ENCODE measurements at places on chromosomes 7 and 10.
A peak's percentile ranks its signal among the peaks of the same experiment; 100 is the strongest.

- peak; percentile 73 for DNase-seq
Observed at GRCh38 chr7:141533149-141533949, 17.9 kb upstream of the AGK start.

DNA sequence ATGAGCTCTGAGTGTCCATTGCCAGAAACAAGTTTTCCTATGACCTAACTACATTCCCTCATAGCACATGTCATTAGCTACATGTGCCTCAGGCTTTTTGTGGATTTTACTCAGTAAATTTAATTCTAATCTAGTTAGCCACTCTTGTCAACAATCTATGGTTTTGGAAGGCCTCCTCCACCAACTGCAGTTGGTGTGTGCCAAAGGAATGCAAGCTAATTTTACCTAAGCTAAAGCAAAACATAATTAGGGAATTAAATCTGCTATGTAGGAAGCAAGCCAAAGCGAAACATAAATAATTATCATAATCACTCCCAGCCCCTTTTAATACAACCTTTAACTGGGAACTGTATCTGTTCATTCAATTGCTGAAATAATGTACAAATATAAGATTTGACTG is 3.5 kb upstream of the CTTNBP2 start:
- no peak for DNase-seq

DNA sequence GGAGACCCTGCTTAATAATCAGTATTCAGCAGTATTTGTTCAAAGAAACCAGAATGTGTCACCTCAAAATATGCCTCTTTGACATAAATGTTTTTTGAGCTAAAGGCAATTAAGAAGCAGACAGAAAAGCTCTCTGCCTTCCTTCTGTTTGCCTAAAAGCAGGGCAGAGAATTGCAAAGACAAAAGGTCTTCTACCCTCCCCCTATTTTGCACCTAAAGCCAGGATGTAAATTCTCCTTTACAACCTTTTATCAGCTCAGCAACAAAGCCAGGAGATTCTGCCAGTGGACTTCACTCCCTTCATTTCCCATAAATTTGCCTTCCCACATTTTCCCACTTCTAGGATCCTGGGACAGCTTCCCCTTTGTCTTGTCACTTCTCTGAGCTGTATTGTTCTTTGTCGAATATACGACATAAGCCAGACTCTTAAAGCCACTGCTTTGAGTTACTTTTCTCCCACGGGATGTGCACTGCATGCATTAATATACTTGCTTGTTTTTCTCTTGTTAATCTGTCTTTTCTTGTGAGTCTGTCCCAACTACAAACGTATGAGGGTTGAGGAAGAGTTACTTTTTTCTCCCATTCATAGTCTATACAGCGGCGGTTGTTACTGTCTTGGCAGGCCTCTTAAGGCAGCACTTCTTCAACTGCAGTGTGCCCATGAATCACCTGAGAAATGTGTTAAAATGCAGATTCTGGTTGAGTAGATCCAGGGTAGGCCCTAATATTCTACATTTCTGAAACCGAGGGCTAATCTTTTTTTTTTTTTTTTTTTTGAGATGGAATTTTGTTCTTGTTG is 48.2 kb downstream of the ST8SIA6 start:
- DNase-seq, result no peak

DNA sequence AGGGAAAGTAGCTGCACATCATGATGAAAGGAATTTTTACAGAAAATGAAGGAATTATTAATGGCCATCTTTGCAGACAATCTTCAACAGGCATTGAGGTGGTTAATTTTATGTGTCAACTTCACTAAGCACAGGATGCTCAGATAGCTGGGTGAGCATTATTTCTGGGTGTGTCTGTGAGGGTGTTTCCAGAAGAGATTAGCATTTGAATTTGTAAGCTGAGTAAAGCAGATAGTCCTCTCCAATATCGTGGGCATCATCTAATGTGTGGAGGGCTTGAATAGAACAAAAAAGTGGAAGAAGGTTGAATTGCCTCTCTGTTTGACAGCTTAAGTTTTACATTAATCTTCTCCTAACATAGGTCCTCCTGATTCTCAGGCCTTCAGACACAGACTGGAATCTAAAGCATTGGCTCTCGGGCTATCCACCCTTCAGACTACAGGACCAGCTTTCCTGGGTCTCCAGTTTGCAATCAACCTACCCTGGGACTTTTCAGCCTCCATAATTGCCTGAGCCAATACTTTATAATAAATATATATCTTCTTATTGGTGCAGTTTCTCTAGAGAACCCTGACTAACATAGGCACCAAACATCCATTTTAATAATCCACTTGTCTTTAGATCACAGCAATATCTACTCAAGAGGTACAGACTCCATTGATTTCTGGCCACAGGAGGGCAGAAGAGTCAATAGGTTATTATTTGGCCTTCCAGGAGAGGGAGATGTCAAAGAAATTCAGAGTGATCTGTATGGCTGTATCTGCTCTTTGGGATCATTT is 10.5 kb upstream of the CRPPA start:
- DNase-seq, result peak; percentile 65

DNA sequence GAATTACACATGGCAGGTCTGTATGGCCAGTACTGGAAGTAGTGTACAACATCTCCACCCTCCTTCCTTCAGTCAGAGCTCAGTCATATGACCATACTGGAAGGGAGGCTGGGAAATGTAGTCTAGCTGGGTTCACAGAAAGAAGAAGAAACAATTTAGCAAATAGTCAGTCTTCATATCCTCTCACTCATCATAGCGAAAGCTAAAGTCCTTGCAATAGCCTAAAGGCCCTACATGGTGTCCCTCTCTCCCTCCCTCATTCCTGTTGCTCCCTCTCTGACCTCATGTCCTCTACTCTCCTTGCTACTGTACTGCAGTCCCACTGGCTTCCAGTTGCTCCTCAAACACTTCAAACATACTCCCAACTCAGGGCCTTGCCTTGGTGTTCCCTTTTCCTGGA is 4.3 kb upstream of the CALU start:
- DNase-seq, result no peak

GRCh38 chr7:130273933-130274255 is 7.2 kb downstream of the CPA2 start:
- DNase-seq, result no peak

DNA sequence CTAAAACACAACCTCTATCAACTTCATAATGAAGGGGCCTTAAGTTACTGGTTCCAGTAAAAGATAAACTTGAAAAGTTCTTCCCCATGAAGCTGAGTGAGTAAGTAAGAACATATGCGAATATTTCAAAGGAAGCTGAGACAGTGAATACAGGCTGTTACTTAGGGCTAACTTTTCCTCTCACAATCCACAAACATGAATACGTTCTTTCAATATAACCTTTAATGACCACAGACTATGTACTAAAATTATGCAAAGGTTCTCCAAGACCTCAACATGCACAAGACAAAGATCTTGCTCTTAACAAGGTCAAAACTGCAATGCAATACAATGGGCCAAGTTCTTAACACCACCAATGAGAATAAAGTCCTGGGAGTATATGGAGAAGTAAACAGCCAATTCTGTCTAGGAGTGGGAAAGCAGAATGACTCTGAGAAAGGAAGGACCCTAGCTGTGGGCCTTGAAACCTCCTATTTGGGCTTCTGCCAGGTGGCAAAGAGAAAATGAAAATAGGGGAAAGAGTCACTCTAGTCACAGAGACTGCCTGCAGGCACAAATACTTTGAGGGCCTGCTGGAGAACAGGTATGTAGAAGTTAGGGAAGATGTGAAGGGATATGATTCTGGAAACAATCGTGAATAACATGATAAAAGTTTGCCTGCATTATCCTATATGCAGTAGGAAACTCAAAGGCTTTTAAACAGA is 43.7 kb downstream of the OSBPL3 start:
- peak; percentile 44 for DNase-seq

GRCh38 chr10:127296696-127297095 is 100.3 kb upstream of the INSYN2A start:
- DNase-seq, result no peak

GRCh38 chr10:34830217-34830822 is 15.2 kb upstream of the PARD3 start:
- DNase-seq, result no peak

GRCh38 chr7:70693321-70693685 is 438.6 kb upstream of the GALNT17 start:
- DNase-seq, result no peak

- no peak for DNase-seq
Observed at GRCh38 chr10:27490807-27491206, 13.3 kb upstream of the RAB18 start.

- no peak for DNase-seq
Observed at GRCh38 chr7:106185719-106186118, 73.6 kb upstream of the SYPL1 start.

GRCh38 chr10:75136346-75136745 is 24.9 kb downstream of the SAMD8 start:
- no peak for DNase-seq
